Right cardiac atrium (tissue), 5 donors: ENCODE measurements at places on chromosomes 7 and 10. TPM values are rescaled to one million over a fixed set of nuclear protein-coding genes. Genes with fewer than 3 reads are reported as not detected.

Gene POMZP3
- total RNA-seq: 7.0 TPM

Gene NME8
- total RNA-seq: not detected

Gene C10orf143
- total RNA-seq: 1.7 TPM

Gene CDH23
- total RNA-seq: 5.2 TPM

Gene NODAL
- not detected for total RNA-seq

Gene MRPS24
- total RNA-seq: 159 TPM

Gene EIF5AL1
- total RNA-seq: 0.19 TPM

Gene AKR1C8
- total RNA-seq: 0.31 TPM

Gene GPR37
- total RNA-seq: 0.09 TPM

Gene OR2A42
- total RNA-seq: not detected

Gene PNLIPRP3
- total RNA-seq: not detected

Gene ZP3
- 0.50 TPM for total RNA-seq

Gene SRRM3
- total RNA-seq: 20.6 TPM

Gene HKDC1
- total RNA-seq: 0.15 TPM

Gene SUGCT
- 5.7 TPM for total RNA-seq

Gene ARHGAP22
- total RNA-seq: 6.2 TPM

Gene CNTNAP2
- total RNA-seq: 0.88 TPM

Gene CYP26A1
- total RNA-seq: not detected

Gene ZNF479
- total RNA-seq: not detected

Gene NEUROD6
- total RNA-seq: not detected

Gene DIP2C
- 28.4 TPM for total RNA-seq

Gene GLI3
- total RNA-seq: 2.5 TPM

Gene LBX1
- not detected for total RNA-seq

Gene RNF148
- 0.61 TPM for total RNA-seq

Gene CALHM3
- total RNA-seq: not detected

Gene MLXIPL
- 3.4 TPM for total RNA-seq

Gene IGF2BP3
- not detected for total RNA-seq

Gene TFEC
- total RNA-seq: 2.0 TPM

Gene C10orf67
- 0.48 TPM for total RNA-seq

Gene FBXO24
- total RNA-seq: not detected

Gene BHLHA15
- total RNA-seq: not detected

Gene CLEC5A
- 0.08 TPM for total RNA-seq

Gene MYO3A
- total RNA-seq: not detected

Gene CPN1
- not detected for total RNA-seq

Gene PLXNA4
- 16.0 TPM for total RNA-seq

Gene PRR15
- total RNA-seq: 0.49 TPM

Gene DNAJB6
- total RNA-seq: 183 TPM

Gene ATOH7
- total RNA-seq: not detected

Gene LRRD1
- 0.25 TPM for total RNA-seq

Gene GHRHR
- total RNA-seq: not detected

Gene ADCY1
- total RNA-seq: 3.0 TPM

Gene VPS26A
- 40.8 TPM for total RNA-seq

Gene GOLGA7B
- 6.7 TPM for total RNA-seq

Gene KIN
- 8.0 TPM for total RNA-seq

Gene CYP3A7
- total RNA-seq: not detected

Gene HECW1
- not detected for total RNA-seq

Gene KCP
- total RNA-seq: 0.24 TPM

Gene ABCB4
- 7.5 TPM for total RNA-seq

Gene CALY
- total RNA-seq: not detected

Gene ZFAND2A
- total RNA-seq: 13.2 TPM

Gene AKAP9
- 36.0 TPM for total RNA-seq

Gene COL13A1
- 13.7 TPM for total RNA-seq

Gene TCERG1L
- not detected for total RNA-seq

Gene VPS37D
- 2.1 TPM for total RNA-seq

Gene NYAP1
- total RNA-seq: 0.39 TPM
